NCI-H1417 treated with DMSO at 0.1 percent for 48 hours (cell line): ENCODE measurements at places on chromosomes 13 and 19.

- peak; percentile 3 for DNase-seq
Measured at GRCh38 chr19:40433391-40434216, 7.8 kb upstream of the SERTAD1 start.

DNA sequence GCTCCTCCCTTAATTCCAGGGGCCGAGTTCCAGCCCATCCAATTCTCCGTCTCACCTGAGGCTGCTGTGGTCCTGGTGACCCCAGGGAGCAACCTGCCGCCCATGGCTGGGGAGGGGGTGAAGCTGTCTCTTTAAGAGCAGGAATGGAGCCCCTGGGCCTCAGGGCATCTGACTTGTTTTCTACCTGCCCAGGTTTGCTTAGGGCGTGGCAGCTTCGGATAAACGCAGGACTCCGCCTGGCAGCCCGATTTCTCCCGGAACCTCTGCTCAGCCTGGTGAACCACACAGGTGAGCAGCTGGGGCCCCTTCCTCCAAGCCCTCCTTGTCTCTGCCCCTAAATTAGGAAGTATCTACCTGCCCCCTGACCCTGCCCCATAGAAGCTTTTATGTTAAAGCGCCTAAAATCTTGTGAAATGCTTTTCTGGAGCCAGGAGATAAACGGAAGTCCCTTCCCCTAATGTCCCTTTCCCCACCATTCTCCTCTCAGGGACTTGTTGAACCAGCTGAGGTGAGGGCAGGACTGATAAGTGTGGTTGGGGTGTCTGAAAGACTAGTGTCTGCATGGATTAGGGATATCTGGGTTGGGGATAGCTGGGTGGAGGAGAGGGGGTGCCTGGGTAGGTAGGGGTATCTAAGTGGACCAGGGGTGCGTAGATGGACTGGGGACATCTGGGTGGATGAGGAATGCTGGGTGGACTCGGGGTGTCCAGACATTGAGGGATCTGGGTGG is 614 bp downstream of the FXYD3 start:
- no peak for DNase-seq

DNA sequence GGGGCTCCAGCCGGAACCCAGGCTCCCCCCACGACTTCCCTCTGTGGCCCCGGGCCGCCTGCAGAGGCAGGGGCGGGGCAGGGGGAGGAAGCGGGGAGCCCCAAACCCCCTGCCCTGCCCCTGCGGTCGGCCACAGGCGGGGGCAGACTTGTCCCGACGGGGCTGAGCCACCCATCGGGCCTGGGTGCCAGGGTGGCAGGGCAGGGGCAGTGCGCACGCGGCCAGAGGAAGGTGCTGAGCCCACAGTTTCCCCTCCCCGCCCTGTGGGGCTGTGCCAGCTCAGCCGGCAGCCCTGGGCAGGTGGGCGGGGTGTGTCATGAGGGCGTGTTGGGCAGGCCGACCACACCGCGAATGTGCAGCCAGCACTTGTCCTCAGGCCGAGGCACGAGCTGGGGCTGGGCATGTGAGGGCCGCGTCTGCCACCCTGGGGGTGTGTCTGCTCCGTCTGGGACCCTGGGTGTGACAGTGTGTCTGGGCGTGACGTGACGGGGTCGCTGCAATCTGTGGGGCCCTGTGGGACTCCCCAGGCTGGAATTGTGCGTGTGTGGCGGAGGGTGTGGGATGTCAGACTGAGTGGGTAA is 17.7 kb downstream of the CCDC97 start:
- no peak for DNase-seq

GRCh38 chr19:9171393-9171991 is 7.3 kb upstream of the OR7D2 start:
- no peak for DNase-seq

- peak; percentile 36 for DNase-seq
Measured at GRCh38 chr13:50419331-50419865, 404.2 kb downstream of the KCNRG start.

DNA sequence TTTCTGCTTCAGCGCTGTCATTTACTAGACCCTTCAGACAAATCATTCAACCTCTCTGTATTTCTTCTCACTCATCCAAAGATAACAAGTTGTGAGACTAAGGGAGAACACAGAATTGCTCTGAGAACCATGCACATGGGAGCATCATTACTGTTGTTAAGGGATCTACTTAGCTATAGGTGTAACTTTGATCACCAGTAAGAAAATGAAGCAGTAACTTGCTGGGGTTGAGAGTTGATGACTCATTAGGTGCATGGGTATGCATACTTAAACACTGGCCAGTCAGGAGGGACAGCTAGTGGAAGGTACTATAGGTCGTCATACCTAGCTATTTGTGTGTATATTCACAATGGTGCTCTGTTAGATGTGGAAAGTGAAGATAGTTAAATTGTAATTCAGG is 61.5 kb downstream of the B3GLCT start:
- DNase-seq = no peak

DNA sequence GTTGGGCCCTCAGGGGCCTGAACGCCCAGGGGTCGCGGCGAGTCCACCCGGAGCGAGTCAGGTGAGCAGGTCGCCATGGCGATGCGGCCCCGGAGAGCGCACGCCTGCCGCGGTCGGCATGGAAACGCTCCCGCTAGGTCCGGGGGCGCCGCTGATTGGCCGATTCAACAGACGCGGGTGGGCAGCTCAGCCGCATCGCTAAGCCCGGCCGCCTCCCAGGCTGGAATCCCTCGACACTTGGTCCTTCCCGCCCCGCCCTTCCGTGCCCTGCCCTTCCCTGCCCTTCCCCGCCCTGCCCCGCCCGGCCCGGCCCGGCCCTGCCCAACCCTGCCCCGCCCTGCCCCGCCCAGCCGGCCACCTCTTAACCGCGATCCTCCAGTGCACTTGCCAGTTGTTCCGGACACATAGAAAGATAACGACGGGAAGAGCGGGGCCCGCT is at the start of gene CCNA1:
TSS of gene CCNA1 (plus strand) at position 390 of the 439 bp plus-strand sequence. CDS start 562 bp downstream, outside the sequence.
- DNase-seq = peak; percentile 39

DNA sequence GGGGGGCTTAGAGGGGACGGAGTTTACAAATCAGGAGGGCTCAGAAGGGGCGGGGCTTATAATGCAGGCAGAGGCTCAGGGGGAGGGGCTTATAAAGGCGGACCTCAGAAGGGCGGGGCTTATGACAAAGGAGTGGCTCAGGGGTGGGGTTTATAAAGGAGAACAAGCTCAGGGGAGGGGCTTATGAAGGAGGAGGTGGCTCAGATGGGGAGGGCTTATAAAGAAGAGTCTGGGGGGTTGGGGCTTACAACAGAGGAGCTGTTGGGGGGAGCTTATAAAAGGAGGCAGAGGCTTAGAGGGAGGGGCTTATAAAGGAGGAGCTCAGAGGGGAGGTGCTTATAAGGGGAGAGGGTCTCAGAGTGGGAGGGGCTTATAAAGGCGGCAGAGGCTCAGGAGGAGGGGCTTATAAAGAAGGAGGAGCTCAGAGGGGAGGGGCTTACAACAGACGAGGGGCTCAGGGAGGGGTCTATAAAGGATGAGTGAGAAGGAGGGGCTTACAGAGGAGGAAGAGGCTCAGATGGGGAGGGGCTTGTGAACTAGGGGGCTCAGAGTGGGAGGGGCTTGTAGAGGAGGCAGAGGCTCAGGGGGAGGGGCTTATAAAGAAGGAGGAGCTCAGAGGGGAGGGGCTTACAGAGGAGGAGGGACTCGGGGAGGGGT is 1.0 kb downstream of the SMIM24 start:
- no peak for DNase-seq

- no peak for DNase-seq
Measured at GRCh38 chr13:77001963-77002587, 10.2 kb downstream of the CLN5 start.

DNA sequence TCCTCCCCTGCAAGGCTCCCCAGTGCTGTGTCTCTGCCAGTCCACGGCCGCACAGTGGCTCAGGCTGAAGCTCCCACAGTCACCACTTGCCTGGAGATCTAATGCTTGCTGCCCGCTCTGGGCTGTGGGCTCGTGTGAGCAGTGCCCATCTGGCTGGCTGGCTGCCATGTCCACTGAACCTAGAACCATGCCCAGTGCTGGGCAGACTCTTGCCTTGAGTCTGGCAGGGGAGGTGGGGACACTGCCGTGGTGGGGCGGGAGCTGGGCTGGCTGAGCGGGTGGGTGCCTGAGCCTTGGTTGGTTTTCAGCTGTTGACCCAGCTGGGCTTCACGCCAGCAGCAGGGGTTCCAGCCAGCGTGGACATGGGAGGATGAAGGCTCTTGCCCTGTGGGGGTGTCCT is 52.3 kb downstream of the CRTC1 start:
- no peak for DNase-seq

DNA sequence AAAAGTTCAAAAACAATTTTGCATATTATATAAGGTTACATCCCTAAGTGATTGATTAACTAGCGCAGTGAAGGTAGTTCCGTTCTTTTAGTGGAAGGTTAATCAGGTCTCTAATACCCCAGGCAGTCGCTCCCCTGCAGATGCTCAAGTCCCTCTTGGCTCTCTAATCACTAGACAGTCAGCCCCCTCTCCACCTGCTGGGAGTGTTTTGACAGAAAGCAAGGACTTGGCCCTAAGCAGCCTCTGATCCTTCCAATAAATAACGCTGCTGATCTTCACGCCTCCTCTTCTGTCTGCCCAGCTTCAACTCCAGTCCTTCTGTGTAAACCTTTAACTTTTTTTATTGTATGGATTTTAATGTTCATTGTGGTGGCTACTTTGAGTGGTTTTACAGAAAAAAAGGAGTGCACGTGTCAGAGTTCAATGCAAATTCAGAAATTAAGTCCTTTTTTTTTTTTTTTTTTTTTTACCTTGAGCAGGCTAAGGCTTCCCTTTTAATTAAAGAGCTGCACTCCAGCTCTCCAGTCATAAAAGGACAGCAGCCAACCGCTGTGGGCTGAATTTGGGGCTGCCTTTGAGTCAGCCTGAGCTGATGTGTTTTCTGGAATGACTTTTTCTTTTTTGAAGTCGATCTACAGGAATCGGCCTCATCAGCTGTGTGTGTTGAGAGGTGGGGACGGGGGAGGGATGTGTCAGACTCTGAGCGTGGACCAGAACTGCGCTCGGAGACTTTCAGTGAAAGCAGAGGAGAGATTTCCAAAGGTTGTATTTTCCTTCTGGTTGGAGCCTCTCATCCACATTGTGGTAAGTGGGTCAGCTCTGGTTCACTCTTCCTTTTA is 33.8 kb upstream of the MYO16 start:
- DNase-seq = no peak

DNA sequence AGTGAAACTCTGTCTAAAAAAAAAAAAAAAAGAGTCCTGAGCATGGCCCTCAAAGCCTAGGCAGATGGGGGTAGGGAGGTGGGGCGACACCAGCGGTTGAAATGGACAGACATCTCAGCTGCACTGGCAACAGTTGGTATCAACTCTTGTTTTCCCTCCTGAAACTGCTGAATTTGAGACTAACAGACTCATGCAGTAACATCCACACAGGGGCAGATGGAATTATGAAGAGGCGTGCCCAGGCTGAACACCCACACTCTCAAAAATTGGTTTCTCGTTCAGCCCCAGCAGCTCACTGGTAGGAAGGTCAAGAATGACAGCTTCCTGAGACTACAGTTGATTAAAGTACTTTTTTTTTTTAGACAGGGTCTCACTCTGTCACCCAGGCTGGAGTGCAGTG is 24.1 kb downstream of the PBX4 start:
- DNase-seq = no peak

GRCh38 chr19:5932609-5933262 is 18.7 kb downstream of the CAPS start:
- no peak for DNase-seq

DNA sequence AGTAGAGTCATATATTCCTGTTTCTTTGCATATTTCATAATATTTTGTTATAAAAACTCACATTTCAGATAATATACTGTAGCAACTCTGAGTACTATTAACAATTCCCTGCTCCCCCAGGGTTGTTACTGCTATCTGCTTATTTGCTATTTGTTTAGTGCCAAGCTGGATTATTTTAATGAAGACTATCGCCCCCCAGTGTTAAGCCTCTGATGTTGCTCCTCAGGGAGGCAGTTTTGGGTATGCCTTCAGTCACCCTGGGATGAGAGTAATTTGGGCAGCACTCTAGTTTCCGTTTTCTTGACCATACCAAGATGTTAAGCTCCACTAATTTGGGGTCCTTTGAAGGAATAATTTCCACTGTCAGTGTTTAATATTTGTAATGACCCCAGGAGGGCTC is 46.0 kb downstream of the MICU2 start:
- no peak for DNase-seq

- DNase-seq = no peak
Measured at GRCh38 chr13:113491418-113491883, 940 bp upstream of the DCUN1D2 start.

DNA sequence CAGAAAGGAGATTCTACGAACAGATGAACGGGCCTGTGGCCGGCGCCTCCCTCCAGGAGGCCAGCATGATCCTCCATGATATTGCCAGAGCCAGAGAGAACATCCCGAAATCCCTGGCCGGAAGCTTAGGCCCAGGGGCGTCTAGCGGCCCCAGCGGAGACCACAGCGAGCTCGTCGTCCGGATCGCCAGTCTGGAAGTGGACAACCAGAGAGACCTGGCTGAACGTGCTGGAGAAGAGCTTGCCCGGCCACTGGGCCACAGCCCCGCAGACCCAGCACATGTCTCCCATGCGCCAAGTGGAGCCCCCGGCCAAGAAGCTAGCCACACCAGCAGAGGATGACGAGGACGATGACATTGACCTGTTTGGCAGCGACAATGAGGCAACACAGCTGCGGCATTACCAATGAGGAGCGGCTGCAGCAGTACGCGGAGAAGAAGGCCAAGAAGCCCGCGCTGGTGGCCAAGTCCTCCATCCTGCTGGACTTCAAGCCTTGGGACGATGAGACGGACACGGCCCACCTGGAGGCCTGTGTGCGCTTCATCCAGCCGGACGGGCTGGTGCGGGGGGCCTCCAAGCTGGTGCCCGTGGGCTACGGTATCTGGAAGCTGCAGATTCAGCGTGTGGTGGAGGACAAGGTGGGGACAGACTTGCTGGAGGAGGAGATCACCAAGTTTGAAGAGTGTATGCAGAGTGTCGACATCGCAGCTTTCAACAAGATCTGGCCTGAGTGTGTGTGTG is 78.8 kb upstream of the FRY start:
- DNase-seq = no peak

DNA sequence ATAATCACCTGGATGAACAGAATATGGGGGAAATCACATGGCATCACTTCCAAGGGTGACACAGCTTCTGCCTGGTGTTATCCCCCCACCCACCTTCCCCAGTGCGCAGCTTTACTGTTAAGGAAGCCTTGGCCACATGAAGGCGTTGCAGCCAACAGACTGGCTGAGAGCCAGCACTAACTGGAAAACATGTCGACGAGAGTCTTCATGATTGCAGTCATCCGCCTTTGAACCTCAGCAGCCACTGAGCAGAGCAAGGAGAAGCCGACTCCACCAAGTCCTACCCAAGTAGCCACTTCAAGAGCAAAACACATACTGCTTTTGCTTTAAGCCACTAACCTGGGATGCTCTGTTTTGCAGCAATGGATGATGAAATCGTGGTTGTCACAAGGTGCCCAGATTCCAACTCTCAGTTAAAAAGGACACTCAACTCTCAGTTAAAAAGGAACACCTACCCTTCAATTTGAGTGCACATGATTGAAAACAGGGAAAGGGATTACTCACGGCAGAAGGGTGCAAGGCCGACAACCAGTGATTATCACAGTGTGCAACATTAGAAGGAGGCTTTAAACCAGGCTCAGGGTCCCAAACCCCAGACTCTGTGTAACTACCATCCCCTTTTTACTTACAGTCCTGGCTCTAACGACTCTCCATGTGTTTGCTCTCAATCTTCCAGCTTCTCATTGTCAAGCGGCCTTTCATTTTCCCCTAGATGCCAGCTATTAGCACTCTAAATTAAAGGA is 149.1 kb downstream of the KLF12 start:
- DNase-seq = peak; percentile 55
